ENCODE measurements at places on chromosomes 1 and 21. TPM values are rescaled to one million over a fixed set of nuclear protein-coding genes. Genes with fewer than 3 reads are reported as not detected.

PDZK1IP1 gene
- polyA plus RNA-seq = not detected

HPCAL4 gene
- 9.6 TPM for polyA plus RNA-seq

RNU1-4 gene
- polyA plus RNA-seq = not detected

DMBX1 gene
- not detected for polyA plus RNA-seq

FAM3B gene
- not detected for polyA plus RNA-seq

GRCh38 chr1:205843036-205843859 is 6.7 kb downstream of the PM20D1 start:
- DNase-seq = no peak

GRCh38 chr1:219293410-219293809 is 119.7 kb downstream of the LYPLAL1 start:
- no peak for DNase-seq

DNA sequence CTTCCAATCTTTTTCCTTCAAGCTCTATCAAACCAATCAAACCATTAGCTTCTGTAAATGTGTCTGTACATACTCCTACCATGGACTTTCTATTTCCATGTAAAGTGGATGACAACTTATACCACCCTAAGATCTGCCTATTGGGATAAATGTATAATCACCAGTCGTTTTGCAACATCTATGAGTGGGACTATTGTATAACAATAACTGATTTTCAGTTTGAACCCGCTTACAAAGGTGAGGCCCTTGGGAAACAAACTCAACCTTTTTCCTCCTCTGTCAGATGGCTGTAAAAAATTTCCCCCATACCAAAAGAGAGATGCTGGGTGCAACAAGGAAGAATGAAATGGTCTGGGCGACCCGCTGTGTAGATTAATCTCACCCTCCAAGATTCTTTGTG is 399.1 kb upstream of the ADAMTS5 start:
- no peak for DNase-seq
